ENCODE measurements at places on chromosomes 6 and 20.

DNA sequence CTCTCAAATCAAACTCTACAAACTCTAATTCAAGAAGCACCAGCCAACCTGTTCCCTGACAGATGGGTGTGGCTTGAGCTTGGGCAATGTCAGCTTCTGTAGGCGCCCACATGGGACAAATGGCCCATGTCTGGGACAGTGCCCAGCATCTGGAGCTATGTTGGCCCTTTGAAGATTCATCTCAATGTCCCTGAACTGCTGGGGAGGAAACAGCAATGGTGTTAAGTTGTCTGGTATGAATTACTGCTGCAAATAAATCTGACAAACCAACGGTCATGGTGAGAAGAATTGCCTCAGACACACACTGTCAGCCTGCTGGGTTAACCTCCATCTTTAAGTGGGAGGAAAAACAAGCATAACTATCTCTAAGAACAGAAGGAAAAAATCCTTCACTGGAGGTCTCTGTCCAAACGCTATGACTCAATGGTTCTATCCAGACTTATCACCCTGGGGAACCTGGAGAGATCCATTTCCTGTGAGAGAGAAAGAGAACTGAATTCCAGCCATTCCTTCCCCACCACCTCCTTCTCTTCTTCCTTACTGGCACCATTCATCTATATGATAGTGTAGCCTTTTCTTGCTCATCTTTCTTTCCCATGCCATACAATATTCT lies 274.9 kb downstream of the CDH26 start:
- no peak for DNase-seq

DNA sequence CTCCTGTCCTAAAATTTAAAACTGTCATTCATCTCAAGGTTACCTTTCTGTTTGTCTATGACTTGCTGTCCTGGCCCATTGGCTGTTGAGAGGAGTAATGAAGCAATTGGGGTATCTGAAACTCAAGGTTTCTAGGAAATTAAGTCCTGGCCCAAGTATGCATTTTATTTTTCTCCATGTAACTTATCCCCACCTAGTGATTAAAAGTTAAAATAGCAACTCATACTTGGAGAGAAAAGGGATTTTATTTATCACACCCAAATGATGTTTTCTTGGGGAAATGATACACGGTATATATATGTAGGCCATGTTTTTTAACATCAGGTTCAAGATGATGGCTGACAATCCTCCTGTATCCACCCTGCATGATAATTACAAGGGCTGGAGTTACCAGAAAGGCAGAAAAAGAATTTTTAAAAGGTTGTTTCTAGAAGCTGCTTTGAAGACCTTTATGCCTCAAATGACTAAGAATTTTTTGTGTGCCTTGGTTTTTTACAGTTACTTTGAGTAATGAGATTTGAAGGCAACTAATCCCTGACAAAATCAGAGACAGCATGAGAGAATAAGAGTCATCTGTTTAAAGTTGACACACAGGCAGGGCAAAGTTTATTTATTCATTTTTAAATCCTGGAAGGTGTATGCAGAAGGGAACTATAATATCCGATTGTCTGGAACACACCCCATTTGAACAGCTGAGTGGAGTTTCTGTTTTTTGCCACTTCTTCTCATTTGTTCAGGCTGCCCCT lies 28.9 kb upstream of the C6orf58 start:
- DNase-seq = no peak

DNA sequence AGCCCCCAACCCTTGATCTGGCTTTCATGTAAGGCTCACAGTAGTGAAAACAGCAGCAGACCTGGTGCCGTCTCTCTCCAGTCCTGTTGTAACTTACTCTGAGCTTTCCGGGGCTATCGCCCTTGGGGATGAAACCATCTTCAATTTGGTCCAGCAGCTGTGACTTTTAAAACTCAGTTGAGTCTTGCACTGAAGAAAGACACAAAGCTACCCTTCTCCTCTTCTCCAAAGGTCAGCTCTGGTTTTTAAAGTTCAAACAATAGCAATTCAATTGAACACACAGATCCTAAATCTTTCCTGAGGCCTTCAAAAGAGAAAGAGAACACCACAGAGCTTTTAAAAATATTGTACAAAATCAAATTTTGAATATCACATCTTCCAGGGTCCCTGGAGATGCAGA lies 83.5 kb downstream of the SNX5 start:
- no peak for DNase-seq

- no peak for DNase-seq
Observed at GRCh38 chr6:169407325-169407724, 153.7 kb upstream of the THBS2 start.

GRCh38 chr6:54043360-54043759 lies 67.9 kb upstream of the MLIP start:
- DNase-seq = no peak

DNA sequence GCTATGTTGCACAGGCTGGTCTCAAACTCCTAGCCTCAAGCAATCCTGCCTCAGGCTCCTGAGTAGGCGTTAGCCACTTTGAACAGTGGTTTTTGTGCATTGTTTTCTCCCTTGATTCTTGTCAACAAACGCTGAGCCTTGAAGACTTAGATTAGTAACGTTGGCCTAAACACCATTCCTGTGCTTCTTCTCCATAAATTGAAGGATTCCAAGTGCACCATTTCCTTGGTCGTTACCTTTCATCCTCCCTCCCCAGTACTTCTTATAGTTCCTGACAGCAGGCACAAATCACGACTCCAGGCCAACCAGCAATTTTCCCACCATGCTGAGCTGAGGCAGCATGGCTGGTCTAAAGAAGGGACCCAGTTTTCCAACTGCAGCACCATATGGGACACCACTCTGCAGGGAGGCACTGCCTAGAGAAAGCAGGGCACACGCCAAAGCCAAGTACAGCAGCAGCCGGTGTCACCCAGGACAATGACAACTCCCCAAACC lies 8.9 kb downstream of the RPS10 start:
- no peak for DNase-seq

DNA sequence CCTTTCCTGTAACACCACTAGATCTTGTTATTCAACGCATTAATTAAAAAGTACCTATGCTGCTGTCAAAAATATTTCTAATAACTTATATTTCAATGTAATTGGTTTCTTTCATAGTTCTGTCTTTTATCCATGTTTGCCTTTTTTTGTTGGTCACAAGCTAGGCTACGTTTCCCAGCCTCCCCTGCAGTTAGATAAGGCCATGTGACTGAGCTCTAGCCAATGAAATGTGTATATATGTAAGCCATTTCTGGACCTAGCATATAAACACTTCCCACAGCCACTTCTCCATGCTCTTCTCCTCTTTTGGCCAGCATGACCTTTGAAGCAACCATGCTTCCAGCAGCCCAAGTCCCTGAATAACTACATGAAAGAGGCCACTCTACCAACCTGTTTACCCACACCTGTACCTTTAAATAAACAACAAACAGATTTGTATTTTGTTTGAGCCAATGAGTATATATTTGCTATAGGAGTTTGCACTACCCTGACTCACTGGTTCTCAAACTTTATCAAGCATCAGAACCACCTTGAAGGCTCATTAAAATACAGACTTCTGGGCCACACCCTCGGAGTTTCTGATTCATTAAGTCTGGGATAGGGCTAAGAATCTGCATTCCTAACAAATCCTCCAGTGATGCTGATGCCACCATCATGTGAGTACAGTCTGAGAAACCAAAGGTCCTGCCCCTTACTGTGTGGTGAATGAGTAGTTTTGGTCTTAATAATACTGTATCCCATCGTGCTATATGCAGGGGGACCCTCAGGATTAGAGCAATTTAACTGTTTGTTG lies 45.6 kb upstream of the BEND6 start:
- DNase-seq = no peak

GRCh38 chr20:31497838-31498540 lies 16.3 kb upstream of the HM13 start:
- DNase-seq = no peak

- no peak for DNase-seq
Observed at GRCh38 chr6:28537509-28538140, 11.9 kb downstream of the GPX5 start.

DNA sequence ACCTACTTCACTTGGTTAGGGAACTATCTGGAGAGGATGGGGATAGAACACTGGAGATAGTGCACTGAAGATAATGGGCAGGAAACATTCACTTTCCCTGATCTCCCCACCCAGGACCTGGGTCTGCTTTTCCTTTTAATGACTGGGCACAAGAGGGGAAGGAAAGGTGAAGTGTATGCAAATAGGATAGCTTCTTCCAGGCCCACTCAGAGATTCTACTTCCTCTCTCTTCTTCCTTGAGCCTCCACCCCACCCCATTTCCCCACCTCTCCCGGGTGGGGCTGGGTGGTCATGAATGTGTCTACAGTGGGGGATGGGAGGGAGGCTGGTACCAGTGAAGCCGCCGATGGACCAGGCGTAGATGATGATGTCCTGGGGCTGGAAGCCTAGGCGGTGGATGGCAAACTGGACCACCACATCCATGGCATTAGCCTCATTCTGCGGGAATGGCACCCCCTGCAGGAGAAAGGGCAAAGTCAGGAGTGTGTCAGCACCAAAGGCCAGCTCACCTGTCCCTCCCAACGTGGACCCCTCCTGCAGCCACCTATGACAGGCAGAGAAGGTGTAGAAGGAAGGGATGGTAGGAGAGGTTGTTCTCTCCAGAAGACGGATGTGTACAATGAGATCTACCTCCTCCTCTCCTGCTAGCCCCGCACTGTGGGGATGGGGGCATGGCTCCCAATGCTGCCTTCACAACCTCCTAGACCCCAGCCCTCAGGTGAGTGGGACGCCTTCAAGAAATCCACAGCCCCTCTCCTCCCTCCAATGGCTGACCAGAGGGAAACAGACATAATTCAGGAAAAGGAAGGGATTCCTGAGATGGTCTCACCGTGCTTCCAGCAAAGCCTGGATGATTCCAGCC lies 8.6 kb upstream of the LY6G5C start:
- DNase-seq = no peak

GRCh38 chr6:29710281-29710941 lies 12.8 kb upstream of the HLA-F start:
- no peak for DNase-seq

- no peak for DNase-seq
Observed at GRCh38 chr20:52309181-52309580, 117.6 kb upstream of the ZFP64 start.

DNA sequence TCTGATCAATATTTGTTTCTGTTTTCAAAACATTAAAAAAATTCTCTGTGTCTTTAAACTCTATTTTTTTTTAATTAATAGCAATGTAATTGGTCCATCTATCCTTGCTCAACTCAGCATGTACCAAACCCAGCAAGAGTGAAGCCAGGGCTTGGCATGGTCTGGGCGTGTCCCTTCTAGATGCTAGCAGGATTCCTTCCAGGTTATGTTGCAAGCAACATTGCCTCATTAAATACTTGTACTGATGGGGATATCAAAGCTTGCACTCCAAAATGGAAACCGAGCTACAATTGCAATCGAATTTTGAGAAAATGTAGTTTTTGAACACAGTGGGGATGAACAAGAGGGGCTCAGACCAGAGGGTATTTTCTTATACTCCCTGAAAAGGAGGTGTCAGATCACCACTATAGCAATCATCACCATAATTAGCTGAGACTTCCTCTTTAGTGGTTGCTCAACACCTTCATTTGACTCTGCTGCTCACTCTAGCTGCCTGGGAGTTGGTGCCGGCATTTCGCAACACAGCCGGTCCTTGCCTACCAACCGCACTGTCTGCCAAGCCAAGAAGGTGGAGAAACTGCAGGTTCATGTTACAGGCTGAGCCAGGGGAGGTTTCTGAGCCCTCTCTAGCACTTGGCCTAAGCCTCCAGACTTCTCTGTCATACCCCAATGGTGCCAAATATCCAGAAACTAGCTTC lies 67.8 kb upstream of the RALGAPA2 start:
- no peak for DNase-seq

- DNase-seq = no peak
Observed at GRCh38 chr20:34060970-34061369, 51.1 kb downstream of the EIF2S2 start.

DNA sequence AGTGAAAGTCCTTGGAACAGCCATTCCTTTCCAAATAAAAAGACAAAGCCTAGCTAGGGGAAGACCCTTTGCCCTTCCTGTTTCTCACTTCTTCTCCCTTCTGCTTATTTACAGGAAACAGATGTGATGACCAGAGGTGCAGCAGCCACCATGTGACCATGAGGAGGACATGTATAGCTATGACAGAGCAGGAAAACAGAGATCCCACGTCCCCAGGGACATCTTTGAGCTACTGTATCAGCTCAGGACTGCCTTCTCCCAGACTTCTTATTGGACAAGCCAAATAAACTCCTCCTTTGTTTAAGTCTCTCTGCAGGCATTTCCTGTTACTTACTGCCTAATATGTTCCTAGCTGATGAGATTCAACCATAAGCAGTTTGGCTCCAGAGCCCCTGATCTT lies 133.1 kb upstream of the MLN start:
- no peak for DNase-seq

Measured in GM12892 (cell line).